ENCODE measurements at places on chromosomes 5 and 9. TPM values are rescaled to one million over a fixed set of nuclear protein-coding genes. Genes with fewer than 3 reads are reported as not detected.
A peak's percentile ranks its signal among the peaks of the same experiment; 100 is the strongest.

DNA sequence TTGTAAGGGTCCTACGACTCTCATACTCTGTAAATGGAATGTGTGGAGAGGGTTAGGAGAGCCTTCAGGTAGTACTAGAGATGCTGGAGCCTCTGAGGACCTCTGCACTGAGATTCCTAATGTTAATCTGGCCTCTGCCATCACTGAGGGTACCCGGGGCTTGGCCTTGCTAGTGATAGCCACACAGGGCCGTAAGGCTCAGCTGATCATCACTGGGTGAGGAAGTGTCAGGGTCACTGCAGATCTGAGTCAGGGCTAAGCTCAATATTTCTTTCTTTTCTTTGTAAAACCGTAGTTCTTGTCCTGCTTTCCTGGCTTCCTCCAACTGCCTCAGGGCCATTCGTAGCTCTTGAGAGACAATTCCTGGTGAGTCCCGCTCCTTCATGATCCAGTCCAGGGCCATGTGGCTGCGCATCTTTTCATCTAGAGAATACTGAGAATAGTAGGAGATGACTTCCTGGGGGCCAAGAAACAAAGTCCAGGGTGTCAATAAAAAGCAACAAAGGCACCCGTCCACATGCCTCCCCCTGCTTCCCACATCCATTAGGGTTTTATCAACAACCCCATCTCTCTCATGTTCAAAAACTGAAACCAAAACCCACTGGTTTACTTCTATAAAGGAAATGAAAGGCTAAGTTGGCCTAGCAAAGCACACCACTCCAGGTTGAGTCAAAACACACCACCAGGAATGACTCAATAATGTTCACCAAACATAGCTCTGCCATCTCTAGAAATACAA lies 47.7 kb downstream of the LIX1 start:
- DNase-seq = no peak

DNA sequence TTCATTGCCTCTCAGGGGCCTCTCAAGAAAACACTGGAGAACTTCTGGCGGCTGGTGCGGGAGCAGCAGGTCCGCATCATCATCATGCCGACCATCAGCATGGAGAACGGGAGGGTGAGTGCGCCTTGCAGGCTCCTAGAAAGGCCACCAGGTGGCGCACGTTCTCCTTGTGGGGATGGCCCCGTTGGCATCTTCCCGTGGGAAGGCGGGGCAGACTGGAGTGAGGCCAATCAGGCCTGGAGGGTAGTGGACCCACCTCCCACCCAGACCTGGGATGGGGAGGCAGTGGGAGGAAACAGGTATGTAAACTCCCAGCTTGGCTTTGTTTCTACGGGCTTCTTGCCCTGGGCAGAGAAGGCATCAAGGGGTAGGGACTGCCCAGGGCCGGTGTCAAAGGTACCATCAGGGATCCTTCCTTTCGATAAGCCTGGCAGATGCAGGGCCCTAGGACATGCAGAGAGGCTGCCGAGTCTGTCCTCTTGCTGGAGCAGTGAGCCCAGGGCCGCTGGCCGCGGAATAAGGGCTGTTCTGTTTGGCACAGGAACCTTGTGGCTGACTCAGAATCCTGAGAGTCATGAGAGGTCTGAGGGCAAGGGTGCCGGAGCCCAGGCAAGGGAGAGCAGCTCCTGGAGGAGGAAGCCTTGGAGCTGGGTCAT lies 18.9 kb upstream of the SPTLC1 start:
- peak; percentile 91 for DNase-seq

GRCh38 chr9:98206754-98207153 lies 14.3 kb upstream of the CORO2A start:
- DNase-seq = no peak

SLC28A3 gene
- total RNA-seq = 1.4 TPM

SLC36A3 gene
- total RNA-seq = not detected

PKD2L2 gene
- total RNA-seq = not detected

SHC3 gene
- 1.4 TPM for total RNA-seq

ADGRV1 gene
- 74.9 TPM for total RNA-seq

LHX6 gene
- 0.16 TPM for total RNA-seq
